Astrocyte of the spinal cord (primary cell): ENCODE measurements at places on chromosomes 3 and 15.

DNA sequence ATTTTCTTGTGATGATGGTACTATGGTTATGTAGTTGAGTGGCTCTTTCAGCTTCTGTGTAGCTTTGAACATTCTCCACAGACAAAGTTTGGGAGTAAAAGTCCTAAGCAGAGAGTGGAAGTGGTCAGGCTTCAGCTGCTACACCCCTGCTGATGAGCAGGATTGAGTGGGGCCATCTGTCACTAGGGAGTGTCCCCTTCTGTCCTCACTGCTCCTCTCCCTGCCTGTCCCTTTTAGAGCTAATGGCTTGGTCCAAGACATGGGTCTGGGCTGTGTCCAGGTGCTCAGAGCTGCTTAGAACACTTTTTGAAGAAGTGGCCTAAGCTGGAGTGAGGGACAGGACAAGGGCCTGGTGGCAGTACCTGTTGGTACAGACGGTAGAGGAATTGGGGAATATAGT, 15.1 kb downstream of the MYZAP start:
- DNase-seq = no peak

GRCh38 chr15:95902606-95903005, 427.9 kb upstream of the NR2F2 start:
- DNase-seq = no peak

DNA sequence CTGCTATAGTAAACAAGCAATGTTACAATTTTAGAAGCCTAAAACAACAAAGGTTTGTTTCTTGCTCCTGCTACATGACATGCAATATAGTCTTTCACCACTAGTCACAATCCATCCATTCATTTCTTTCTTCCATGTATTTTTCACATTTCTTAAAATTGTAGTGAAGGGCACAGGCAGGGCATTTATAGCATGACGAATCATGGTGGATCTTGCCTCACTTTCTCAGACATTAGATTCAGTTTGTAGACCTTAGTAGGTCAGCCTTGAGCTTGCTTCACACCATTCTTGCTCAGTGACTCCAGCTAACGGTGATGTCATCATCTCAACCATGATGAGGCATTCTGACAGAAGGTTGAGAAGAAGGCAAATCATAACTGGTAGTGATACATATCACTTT, 546.8 kb downstream of the TBL1XR1 start:
- no peak for DNase-seq

DNA sequence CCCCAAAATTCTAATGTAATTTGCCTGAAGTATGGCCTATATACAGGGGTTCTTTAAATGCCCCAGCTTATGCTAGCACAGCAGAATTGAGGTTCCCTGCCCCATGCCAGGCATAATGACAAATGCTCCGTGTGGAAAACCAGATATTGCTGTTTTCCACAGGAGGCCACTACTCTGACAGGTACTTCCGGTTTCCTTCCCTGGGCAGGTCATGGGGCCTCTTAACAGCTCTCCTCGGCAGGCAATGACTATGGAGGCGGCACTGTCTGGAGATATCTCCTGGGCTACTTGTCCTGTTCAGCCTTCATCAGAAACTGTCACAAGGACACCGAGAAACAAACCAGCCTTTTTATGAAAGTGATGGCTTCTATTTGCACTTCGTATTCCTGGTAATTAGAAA, 54.8 kb downstream of the SLC7A14 start:
- DNase-seq = no peak

DNA sequence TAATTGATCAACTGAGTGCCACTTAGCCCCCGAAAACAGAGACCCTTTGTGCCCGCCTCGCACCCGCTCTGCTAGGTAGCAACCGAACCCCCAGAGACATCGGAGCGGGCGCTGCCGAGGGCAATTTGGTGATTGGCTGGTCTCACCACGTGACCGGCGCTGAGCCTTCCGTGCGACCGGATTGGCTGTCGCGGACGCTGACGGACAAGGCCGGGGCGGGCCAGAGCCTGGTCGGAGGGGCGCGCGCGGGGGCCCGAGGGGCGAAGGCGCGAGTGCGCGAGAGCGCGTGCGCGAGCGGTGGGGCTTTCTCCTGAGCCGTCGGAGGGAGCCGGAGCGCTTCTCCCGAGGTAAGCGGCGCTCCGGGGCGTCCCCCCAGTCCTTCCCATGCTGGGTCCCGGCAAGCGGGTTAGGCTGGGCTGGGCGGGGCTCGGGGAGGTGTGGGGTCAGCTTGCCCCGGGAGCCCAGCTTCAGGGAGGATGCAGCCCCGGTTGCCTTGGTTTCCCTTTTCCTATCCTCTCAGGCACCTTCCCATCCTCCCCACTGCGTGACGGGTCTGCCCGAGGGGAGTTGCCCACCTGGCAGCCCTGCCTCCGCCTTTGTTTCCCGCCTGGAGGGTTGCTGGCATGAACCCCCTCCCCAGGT, at the start of gene TMEM108:
TSS of gene TMEM108 (plus strand) at position 303 of the 642 bp plus-strand sequence.
- peak; percentile 75 for DNase-seq

GRCh38 chr3:18307529-18307928, 117.6 kb downstream of the SATB1 start:
- DNase-seq = no peak

- DNase-seq = peak; percentile 48
Measured at GRCh38 chr15:74616366-74616939, 817 bp downstream of the CLK3 start.

- DNase-seq = no peak
Measured at GRCh38 chr3:32956750-32957570, 5.5 kb downstream of the CCR4 start.
